Cerebellum (tissue), 4 donors: ENCODE measurements at places on chromosomes 12 and 14.

- DNase-seq, result no peak
Measured at GRCh38 chr12:102483466-102483865, 3.1 kb upstream of the IGF1 start.

DNA sequence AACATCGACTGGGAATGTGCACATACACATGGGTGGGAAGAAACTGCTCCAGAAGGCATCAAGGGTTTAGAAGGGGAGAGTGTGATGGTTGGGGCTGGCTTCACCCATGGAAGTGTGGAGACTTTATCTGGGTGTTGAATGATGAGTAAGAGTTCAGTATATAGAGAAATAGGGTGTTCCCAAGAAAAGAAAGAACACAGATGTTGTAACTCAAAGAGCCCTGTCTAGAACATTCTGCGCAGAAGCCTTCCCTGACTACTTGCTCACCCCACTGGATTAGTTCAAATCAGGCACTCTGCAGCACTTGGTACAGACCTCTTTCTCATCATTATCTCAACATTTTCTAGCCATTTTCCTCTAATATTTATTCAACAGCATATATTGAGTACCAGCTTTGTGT is 491.7 kb downstream of the SNAPC1 start:
- DNase-seq, result no peak

GRCh38 chr12:46221255-46222128 is 47.4 kb downstream of the SLC38A1 start:
- DNase-seq, result no peak

GRCh38 chr14:100780646-100781355 is 45.1 kb upstream of the MEG3 start:
- DNase-seq, result no peak
